ENCODE measurements at places on chromosomes 12 and 14.

DNA sequence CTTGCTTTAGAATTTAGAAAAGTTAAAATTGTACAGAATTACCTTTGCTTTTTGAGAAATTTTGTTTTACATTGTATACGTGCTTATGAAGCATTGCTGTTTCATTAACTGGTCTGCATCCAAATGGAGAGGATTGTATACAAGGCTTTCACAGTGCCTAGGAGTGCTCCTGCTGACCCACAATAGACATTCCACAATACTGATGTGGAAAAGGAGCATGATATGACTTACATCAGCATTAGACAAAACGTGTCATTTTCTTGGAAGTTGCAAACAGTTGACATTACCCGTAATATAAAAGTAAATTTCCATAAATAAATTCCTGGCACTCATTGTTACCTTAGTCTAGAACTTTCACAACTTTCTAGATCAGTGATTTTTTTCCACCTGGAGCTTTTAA, 1.9 kb downstream of the PRKD1 start:
- peak overlapping the region; percentile 4 for H3K4me3 ChIP-seq
- no peak overlapping the region for H3K27ac ChIP-seq
- DNase-seq: no peak
- H3K36me3 ChIP-seq: no peaks in the 10 kb centered on the region

DNA sequence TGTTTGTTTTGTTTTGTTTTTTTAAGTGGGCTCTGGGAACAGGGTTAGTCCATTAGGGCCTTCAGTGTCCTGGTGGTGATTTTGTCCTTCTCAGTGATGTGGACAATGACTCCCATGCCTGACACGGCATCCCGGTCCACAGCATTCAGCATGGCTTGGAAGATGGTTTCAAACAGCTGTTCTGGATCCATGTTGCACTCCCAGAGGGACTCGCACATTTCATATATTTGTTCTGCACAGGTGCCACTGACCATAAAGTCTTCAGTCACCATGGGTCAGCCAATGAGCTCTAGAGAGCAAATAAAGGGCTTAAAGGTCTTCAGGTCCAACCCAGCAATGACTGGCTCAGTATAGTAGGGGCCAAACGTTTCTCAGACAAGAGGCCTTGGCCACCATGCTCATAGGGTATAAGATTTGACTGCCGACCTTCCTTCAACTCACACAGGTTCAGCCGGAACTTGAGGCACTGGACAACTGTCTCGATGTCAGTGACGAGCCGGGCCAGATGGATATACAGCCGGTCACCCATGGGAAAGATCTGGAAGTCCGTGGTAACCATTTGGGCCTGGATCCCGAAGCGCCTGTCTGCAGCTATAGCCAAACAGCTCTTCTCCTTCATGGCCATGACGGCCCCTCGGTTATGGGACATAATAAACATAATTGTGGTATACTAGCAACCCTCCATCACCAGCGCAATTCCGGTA, 18.0 kb downstream of the OR10P1 start:
- H3K4me1 ChIP-seq: no peaks in the 10 kb centered on the region
- no peaks in the 10 kb centered on the region for H3K27me3 ChIP-seq
- no peak for DNase-seq
- no peak overlapping the region for H3K4me3 ChIP-seq
- no peak overlapping the region for H3K27ac ChIP-seq

DNA sequence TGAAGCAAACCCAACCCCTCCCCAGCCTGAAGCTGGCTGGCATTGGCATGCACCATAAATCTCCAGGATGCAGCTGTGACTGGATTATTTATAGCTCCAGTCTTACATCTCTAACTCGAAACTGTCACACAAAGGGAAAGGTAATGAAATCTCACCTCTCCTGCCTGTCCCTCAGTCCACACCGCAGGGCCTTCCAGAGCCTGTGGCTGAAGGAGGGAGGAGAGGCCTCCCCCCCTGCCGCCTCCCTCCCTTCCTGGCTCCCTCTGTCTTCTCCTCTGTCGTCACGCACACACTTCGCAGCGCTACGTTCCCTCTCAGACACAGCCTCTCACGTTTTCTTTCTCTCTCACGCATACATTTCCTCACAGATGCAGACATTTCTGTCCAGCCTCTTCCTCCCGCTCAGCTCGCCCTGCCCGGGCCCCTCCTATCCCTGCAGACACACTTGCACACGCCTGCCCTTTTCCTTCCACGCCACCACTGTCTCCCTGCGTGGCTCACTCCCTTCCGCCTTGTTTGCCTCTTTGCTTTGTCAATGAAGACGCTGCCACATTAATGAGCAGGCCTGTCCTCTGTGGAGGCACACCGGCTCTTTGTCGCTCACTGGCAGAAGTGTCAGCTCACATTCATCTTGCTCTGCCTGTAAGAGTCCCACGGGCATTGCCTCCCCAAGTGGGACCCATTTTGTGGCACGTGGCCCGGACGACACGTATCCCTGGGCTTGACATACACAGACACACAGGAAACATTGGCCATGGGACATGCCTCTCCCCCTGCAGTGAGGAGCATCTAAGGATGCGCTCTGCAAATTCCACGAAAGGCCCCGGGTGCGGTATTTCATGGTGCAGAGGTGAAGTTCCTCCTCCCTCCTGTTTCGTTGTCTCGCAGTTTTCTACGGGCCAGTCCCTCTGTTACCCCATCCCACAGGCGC, 27.9 kb downstream of the IRF2BPL start:
- peak overlapping the region; percentile 31 for H3K27ac ChIP-seq
- H3K4me3 ChIP-seq: peak overlapping the region; percentile 14
- no peaks in the 10 kb centered on the region for H3K36me3 ChIP-seq
- DNase-seq: no peak

DNA sequence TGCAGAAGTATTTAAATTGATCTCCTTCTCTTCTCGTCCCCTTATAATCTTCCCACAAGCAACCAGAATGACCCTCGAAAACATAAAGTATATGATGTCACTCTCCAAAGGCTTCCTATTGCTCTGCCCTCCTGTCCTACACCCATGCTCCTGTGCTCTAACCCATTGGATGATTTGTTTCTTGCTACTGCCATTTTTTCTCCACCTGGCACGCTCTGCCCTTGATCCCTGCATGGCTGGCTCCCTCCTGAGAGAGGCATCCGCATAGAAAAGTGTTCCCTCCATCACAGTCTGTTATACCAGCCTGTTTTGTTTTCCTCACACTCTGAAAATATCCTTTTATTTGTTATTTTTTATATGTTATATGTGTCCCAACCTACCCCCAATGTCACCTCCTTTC, 19.8 kb downstream of the MYRFL start:
- no peak overlapping the region for H3K27ac ChIP-seq
- H3K36me3 ChIP-seq: no peaks in the 10 kb centered on the region
- no peak overlapping the region for H3K4me3 ChIP-seq

DNA sequence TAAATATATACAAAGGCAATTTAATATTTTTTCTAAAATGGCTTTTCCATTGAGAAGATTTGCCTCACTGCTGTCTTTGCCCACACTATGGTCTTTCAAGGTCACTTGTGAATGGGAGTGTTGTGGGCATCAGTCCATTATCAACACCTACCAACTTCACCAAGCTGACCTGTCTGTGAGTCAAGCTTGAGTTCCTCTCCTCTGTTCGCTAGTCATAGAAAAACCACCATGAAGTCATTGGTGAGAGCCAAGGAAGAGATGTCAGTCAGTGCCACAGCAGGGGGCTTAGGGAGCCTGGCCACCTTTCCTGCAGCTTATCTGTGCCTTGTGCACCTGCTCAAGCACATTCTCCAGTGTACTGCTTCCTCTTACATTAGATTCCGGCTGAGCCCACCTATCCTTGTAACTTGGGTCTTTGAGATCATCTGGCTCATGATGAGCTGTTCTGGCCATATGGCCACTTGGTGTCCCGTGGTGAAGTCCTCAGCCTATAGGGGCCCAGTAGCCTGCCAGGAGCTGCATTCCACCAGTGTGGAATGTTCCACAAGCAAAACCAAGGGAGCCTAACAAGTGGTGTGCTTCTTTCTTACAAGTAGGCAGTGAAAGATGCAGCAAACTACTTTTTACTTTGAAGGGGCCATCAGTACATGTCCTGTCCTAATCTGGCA, 80.8 kb upstream of the C12orf71 start:
- H3K27ac ChIP-seq: no peak overlapping the region
- no peak overlapping the region for H3K4me3 ChIP-seq
- H3K36me3 ChIP-seq: no peaks in the 10 kb centered on the region
- no peaks in the 10 kb centered on the region for H3K27me3 ChIP-seq

- no peak for DNase-seq
- no peak overlapping the region for H3K27ac ChIP-seq
- no peaks in the 10 kb centered on the region for H3K4me1 ChIP-seq
Observed at GRCh38 chr12:93323625-93324329, 53.9 kb upstream of the NUDT4 start.

DNA sequence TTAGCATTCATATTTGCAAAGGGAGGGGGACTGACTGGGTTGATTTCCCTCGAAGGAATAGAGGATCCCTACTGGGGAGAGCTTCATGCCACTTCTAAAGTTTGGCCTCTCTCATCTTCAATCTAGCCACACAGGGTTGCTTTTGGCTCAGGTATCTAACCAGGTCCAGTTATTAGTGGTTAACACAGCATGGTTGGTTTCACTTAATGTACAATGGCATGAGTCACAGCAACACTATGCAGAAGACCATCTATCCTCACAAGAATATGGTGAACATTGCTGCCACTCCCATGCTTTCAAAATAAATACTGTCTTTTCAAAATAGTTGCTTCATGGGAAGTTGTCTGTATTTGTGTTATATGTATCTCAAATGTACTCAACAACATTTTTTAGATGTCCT, 6.6 kb upstream of the RAB3IP start:
- no peaks in the 10 kb centered on the region for H3K4me1 ChIP-seq
- H3K27me3 ChIP-seq: peaks cover 23% of the 10 kb centered on the region
- H3K4me3 ChIP-seq: no peak overlapping the region
- DNase-seq: no peak
- H3K36me3 ChIP-seq: no peaks in the 10 kb centered on the region
